ENCODE measurements at places on chromosomes 13 and 19.

GRCh38 chr13:48859272-48860105 lies 116.2 kb upstream of the FNDC3A start:
- no peak for DNase-seq

DNA sequence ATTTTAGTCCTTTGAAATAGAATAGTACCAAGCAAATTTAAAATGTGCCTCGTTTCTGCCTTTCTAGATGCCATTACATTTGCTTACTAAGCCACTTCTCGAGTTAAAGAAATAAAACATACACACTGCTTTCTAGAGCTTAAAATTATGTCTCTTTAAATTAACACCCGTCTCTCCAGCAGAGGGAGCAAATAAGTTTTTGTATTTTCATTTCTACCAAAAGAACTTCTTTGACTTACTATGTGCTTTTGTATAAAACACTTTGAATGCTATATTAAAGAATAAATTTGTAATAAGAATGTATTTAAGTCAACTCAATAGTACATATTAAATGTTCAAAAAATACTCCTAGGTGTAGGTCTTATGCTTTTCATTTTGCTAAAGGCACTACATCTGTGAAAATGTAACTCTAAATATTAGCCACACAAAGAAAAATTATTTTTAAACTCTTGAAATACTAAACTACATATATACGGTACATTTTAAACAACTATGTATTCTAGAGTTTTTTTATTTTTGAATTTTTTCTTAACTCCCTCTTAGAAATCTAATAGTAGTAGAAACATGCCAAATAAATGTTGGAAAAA lies 269.3 kb upstream of the MIR17HG start:
- DNase-seq: no peak

DNA sequence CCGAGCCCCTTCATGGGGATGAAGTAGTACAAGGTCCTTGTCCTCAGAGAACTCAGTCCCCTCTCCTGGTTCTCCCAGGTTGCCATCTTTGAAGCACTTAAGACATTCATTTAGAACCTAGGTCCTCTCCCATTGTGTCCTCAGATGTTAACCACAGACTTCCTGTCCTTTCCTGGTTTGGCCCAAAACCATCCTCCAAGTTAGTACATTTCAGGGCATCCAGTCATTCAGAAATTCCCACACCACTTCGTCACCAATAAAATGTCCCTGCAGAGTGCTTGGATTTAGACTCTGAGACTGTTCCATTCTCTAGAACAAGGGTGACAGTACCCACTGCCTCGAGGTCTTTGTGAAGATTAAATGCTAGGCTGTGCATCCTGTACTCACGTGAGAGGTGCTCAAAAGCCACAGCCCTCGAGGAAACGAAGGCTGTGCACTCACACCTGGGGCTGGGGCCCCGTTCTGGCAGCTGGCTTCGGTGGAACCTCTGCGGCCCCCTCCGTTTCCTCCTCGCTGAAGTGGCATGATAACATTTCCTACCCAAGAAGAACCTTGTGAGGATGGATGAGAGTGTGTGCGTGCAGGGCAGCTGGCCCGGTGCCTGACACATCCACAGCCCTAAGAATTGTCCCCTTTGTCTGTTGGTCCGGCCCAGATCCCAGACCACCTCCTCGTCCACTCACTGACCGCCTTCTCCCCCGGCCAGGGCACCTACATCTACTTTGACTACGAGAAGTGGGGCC lies 4.7 kb downstream of the LENG1 start:
- no peak for DNase-seq

GRCh38 chr13:34256236-34256635 lies 438.3 kb downstream of the RFC3 start:
- DNase-seq: no peak

GRCh38 chr19:48807590-48808308 lies 3.1 kb downstream of the BCAT2 start:
- DNase-seq: no peak

- no peak for DNase-seq
These were observed 2.3 kb downstream of the ARHGAP35 start for GRCh38 chr19:46862974-46863632.

GRCh38 chr19:29873024-29873800 lies 61.4 kb downstream of the CCNE1 start:
- no peak for DNase-seq

GRCh38 chr19:10617409-10618121 lies 7.8 kb upstream of the SLC44A2 start:
- DNase-seq: no peak

- no peak for DNase-seq
These were observed 79.1 kb upstream of the PCDH17 start for GRCh38 chr13:57552437-57552836.

- DNase-seq: no peak
These were observed 72.2 kb upstream of the WASF3 start for GRCh38 chr13:26485288-26485687.

DNA sequence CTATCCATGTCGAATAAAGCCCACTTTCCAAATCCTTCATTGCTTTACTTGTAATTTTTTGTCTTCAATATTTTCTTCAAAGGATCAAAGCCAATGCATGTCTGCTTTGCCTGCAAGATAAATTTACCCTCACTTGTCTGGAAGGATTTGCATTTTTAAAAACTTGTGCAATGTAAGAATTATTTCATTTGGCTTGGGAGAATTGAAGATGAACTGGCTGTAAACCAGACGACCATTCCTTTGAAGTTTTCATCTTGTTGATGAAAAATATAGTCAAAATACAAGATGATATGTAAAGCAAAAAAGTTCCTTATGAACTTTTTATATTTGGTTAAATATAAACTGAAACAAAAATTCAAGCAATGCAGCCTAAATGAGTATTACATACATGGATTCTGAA lies 225.0 kb downstream of the SLITRK1 start:
- DNase-seq: no peak
